ENCODE measurements at places on chromosomes 1 and 21.

DNA sequence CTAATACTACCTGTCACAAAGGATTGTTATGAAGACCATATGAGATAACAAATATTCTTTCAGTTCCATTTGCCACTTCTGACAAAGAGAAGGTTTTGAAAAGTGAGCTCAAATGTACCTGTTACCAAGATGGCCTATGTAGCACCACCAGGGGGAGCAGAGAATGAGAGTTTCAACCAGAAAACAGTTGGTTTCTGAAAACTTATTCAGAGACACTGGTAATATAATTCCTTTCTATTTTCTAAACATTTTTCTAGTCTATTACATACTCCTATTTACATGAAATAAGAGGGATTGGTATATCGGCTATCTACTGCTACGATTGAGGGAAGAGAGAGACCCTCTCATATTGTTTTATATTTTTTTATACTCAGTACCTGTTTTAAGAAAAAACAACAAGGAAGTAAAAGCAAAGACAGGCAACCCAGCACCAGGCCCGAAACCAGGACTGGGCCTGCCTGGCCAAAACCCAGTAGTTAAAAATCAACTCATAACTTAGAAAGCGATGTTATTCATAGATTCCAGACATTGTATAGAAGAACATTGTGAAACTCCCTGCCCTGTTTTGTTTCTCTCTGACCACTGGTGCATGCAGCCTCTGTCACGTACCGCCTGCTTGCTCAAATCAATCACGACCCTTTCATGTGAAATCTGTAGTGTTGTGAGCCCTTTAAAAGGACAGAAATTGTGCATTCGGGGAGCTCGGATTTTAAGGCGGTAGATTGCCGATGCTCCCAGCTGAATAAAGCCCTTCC is 48.3 kb downstream of the IL23R start:
- DNase-seq = peak; percentile 24

DNA sequence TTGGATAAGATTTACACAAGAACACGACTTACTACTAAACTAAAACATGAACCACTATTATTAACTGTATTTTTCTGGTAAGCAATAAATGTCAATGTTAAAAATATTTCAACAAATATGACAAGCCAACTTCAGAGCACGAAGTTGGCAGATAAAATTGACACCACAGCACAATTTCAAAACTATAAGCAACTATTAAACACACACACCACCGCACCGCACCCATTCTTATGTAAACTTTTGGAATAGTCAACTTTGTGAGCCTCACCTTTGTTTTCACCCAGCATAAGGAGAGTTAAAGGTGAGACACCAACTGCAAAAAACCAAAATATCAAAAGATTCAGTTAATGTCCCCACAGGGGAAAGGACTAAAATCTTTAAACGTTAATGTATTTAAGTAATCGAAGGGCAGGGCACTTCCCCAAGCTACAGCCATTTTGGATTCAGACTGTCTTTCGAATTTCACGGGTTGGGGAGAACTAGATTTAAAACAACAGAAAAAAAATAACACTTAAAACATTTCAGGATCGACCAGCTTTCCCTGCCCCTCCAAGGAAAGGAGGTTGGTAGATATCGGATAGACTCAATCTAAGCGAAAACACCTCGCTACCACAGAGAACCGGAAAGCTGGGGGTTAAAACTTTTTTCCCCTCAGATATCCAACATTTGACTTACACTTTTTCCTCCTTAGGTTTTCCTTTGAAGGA is 872 bp downstream of the GPBP1L1 start:
- peak; percentile 49 for DNase-seq

- DNase-seq = no peak
These were observed 12.6 kb downstream of the SZT2 start for GRCh38 chr1:43402089-43402865.

- no peak for DNase-seq
These were observed 92.9 kb upstream of the TTC39A start for GRCh38 chr1:51423073-51423821.

- DNase-seq = no peak
These were observed 40.3 kb downstream of the MORN1 start for GRCh38 chr1:2350911-2351655.

- no peak for DNase-seq
These were observed 4.5 kb upstream of the INKA2 start for GRCh38 chr1:111743679-111744101.

GRCh38 chr1:223177681-223178080 is 34.6 kb upstream of the TLR5 start:
- DNase-seq = peak; percentile 24

DNA sequence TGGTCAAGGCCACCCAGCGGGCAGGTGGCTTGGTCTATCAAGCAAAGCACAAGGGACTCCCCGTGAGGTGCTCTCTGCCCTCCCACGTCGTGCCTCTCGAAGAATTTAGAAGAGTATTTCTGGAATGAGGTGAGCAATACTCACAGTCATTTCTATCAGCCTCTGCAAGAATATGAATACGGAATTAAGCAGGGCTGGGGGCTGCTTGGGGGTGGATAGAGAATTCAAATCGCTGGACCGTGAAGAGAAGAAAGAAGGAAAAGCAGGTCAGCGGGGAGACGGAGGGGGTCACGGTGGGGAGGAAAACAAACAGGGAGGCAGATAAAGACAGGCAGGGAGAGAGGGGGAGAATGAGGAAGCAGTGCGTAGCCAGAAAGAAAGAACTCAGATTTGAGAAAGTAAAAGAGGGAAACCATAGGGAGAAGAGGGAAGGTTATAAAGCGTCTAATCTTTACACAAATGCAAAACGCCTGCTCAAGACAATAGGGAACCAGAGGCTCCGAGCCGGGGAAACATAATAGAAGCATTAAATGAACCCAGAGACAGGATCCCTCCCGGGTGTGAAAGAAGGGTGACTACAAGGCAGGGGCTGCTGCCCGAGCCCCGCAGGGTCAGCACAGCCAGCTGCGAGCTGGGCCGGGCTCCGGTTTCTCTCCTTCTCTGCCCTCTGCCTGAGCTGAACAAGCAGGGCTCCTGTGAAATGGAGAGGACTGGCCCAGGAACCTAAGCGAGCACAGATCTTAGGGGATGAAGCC is 2.1 kb upstream of the EDN2 start:
- DNase-seq = no peak

- DNase-seq = no peak
These were observed 49.7 kb downstream of the NMNAT2 start for GRCh38 chr1:183368213-183369108.

Measured in colonic mucosa (tissue), 4 donors.